Activated CD4-positive, alpha-beta memory T cell treated with anti-CD3 and anti-CD28 coated beads for 36 hours (primary cell): ENCODE measurements at places on chromosomes 5 and 9. TPM values are rescaled to one million over a fixed set of nuclear protein-coding genes. Genes with fewer than 3 reads are reported as not detected.

The EGR1 gene
- 64.2 TPM for total RNA-seq

DNA sequence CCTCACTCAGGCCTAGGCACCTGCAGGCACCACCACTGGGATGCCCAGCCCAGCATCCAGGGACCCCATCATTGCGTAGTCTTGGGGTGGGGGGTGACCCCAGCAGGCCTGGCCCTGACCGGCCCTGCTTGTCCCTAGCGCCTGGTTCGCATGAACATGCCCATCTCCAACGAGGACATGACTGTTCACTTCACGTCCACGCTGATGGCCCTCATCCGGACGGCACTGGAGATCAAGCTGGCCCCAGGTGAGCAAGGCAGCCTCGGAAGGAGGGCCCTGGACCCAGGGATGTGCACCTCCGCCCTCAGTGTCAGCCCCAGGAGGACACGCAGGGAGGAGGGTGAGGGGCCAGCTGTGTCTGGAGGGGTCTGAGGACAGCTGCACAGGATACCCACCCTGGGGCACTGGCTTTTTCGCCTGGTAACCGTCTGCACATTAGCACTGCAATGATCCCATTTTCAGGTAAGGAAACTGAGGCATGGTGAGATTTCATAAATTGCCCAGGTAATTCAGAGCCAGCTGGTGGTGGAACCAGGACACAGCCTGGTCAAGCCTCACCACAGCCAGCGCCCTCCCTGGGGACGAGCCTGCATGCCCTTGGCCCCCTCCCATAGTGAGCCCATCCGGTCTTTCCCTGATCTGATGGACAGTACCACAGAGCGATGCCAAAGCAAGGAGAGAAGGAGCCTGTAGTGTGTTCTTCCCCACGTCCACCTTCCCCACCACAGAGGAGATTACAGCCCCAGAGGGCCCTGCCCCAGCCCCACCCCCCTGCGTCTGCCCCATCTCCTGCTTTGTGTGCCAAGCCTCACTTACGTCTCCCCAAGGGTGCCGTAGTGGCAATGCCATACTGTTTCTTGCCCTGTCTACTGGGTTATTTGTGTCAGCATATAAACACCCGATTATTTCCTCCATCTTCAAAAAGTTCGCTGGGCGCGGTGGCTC, 228.3 kb downstream of the CACNA1B start:
- H3K27ac ChIP-seq = no peak overlapping the region
- no peak for DNase-seq
- no peaks in the 10 kb centered on the region for H3K36me3 ChIP-seq
- H3K4me1 ChIP-seq = no peaks in the 10 kb centered on the region

DNA sequence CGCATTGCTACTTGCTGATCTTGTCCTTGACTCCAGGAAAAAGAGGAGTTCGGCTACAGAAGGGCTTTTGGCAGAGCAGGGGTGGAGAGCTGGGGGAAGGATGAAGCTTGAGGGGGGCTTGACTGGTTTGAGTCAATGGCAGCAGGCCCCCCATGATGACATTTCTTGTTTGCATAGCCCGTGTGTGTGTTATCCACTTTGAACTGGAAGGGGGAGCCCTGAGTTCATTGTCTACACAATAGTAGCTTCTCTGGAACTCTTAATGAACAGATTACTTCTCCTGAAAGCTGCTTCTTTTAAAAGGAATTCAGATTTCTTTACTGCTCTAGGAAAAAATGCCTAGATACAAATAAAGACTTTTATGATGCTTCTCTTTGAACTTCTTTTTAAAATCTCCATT, 2.3 kb downstream of the IFNB1 start:
- DNase-seq = no peak
- H3K4me3 ChIP-seq = no peak overlapping the region
- no peaks in the 10 kb centered on the region for H3K36me3 ChIP-seq
- no peak overlapping the region for H3K27ac ChIP-seq
- peaks cover 2% of the 10 kb centered on the region for H3K27me3 ChIP-seq
- peaks cover 5% of the 10 kb centered on the region for H3K4me1 ChIP-seq

GRCh38 chr9:77838986-77839385, 190.9 kb upstream of the GNA14 start:
- H3K27ac ChIP-seq = no peak overlapping the region
- no peak overlapping the region for H3K4me3 ChIP-seq
- no peaks in the 10 kb centered on the region for H3K36me3 ChIP-seq
- peaks cover 24% of the 10 kb centered on the region for H3K4me1 ChIP-seq
- no peak for DNase-seq
- H3K27me3 ChIP-seq = no peaks in the 10 kb centered on the region

- DNase-seq = no peak
- H3K4me3 ChIP-seq = no peak overlapping the region
- peaks cover 45% of the 10 kb centered on the region for H3K36me3 ChIP-seq
- no peak overlapping the region for H3K27ac ChIP-seq
- peaks cover 3% of the 10 kb centered on the region for H3K4me1 ChIP-seq
These were observed 19.6 kb downstream of the TCOF1 start for GRCh38 chr5:150376799-150377771.

The SHISAL2B gene
- total RNA-seq = not detected

- DNase-seq = no peak
- no peaks in the 10 kb centered on the region for H3K27me3 ChIP-seq
- H3K4me3 ChIP-seq = no peak overlapping the region
- peaks cover 8% of the 10 kb centered on the region for H3K4me1 ChIP-seq
These were observed 49.0 kb downstream of the GSN start for GRCh38 chr9:121316852-121317373.

The BDP1 gene
- 23.7 TPM for total RNA-seq

The CENPP gene
- total RNA-seq = 21.8 TPM

The EMB gene
- total RNA-seq = 90.2 TPM

GRCh38 chr9:86601697-86602096, 247.5 kb upstream of the TUT7 start:
- no peak overlapping the region for H3K27ac ChIP-seq
- DNase-seq = no peak
- no peak overlapping the region for H3K4me3 ChIP-seq
- H3K36me3 ChIP-seq = no peaks in the 10 kb centered on the region

DNA sequence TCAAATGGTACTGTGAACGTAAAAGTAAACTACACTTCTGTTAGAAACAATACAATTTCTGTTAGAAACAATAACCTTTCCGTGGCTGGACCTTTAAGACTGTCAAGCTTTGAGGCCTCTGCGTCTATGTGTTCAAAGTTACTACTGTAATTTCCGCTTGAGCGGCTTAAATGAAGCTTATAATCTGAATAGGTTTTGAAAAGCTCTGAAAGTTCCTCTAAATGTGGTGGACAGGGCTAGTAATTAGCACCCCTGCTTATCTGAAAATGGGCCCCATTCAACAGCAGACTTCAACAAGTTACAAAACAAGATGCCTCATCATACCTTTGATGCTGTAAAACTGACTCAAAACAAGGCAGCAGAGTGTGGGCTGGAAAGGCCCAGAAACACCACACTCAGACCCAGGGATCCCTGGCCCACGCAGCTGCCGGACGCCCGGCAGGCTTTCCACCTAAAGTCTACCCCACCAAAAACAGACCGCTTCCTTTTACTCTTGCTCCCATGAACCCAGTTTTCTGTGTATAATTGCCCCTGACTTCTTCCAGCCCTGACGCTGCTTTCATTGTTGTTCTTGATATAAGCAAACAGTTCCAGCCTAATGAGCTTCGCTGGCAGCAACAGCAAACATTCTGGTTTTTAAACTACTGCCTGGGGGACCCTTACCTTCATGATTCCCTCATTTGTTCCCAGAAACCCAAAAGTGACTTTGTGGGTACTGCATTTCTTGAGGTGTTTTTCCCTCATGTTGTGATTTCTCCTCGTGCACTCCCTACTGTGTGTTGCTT, 66.7 kb downstream of the TLE1 start:
- H3K27me3 ChIP-seq = no peaks in the 10 kb centered on the region
- no peak overlapping the region for H3K27ac ChIP-seq
- DNase-seq = no peak
- H3K4me1 ChIP-seq = peaks cover 3% of the 10 kb centered on the region
- H3K36me3 ChIP-seq = no peaks in the 10 kb centered on the region
- H3K4me3 ChIP-seq = no peak overlapping the region

- no peak overlapping the region for H3K27ac ChIP-seq
- H3K4me3 ChIP-seq = no peak overlapping the region
- no peaks in the 10 kb centered on the region for H3K27me3 ChIP-seq
- no peaks in the 10 kb centered on the region for H3K4me1 ChIP-seq
These were observed 325.8 kb downstream of the TMEM38B start for GRCh38 chr9:106020186-106020585.

The KLF9 gene
- 24.5 TPM for total RNA-seq

- no peak overlapping the region for H3K4me3 ChIP-seq
- H3K4me1 ChIP-seq = no peaks in the 10 kb centered on the region
- peaks cover 22% of the 10 kb centered on the region for H3K36me3 ChIP-seq
These were observed 62.5 kb downstream of the IPO11 start for GRCh38 chr5:62475072-62475471.

DNA sequence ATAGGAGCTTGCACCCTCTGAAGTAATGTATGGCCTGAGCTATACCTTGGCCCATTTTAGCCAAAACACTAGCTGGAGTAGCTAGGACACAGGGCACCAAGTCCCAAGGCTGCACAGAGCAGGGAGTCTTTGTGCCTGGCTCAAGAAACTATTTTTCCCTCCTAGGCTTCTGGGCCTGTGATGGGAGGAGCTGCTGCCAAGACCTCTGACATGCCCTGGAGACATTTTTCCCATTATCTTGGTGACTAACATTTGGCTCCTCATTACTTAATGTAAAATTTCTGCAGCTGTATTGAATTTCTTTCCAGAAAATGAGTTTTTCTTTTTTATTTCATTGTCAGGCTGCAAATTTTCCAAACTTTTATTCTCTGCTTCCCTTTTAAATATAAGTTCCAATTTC, 1099.2 kb downstream of the CDH18 start:
- H3K36me3 ChIP-seq = no peaks in the 10 kb centered on the region
- H3K4me1 ChIP-seq = no peaks in the 10 kb centered on the region
- H3K4me3 ChIP-seq = no peak overlapping the region
- no peak for DNase-seq

GRCh38 chr5:139306628-139307379, 13.3 kb downstream of the MATR3 start:
- H3K4me3 ChIP-seq = peak overlapping the region; percentile 17
- no peaks in the 10 kb centered on the region for H3K27me3 ChIP-seq
- H3K36me3 ChIP-seq = peaks cover 15% of the 10 kb centered on the region
- H3K27ac ChIP-seq = peak overlapping the region; percentile 83
- no peak for DNase-seq

The LECT2 gene
- not detected for total RNA-seq

The LCN2 gene
- not detected for total RNA-seq

DNA sequence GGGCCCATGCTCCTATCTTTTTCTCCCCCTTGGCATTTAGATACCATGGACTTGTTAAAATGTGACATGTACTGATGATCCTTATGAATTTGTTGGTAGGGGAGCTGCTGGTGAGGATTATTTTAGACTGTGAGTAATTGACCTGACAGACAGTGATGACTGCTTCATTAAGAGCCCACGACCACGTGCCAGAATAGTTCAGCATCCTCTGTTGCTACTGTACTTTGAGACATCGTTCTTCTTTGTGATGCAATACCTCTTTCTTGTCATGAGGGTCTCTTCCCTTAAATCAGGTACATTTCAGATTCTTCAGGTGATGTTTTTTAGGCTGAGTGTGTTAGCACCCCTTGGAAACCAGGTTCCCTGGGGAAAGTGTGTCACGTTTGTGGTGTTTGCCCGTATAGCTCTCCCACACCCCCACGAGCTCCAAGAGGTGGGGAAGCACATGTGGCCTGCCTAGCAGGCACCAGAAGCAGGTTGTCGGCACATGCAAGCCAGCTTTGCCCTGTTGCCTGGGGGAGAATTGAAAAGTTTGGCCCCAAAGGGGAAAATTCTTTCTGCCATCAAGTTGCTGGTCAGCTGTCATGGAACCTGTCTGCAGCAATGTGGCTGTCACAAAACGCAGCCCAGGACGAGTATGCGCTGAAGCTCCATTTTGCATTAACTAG, 25.1 kb downstream of the QRFP start:
- H3K4me1 ChIP-seq = no peaks in the 10 kb centered on the region
- H3K36me3 ChIP-seq = peaks cover 9% of the 10 kb centered on the region
- H3K4me3 ChIP-seq = no peak overlapping the region
- no peak for DNase-seq

The SCGB3A2 gene
- not detected for total RNA-seq

- no peaks in the 10 kb centered on the region for H3K27me3 ChIP-seq
- no peak for DNase-seq
- no peak overlapping the region for H3K4me3 ChIP-seq
- peaks cover 2% of the 10 kb centered on the region for H3K4me1 ChIP-seq
These were observed 225.8 kb downstream of the FANCC start for GRCh38 chr9:95091601-95092261.

DNA sequence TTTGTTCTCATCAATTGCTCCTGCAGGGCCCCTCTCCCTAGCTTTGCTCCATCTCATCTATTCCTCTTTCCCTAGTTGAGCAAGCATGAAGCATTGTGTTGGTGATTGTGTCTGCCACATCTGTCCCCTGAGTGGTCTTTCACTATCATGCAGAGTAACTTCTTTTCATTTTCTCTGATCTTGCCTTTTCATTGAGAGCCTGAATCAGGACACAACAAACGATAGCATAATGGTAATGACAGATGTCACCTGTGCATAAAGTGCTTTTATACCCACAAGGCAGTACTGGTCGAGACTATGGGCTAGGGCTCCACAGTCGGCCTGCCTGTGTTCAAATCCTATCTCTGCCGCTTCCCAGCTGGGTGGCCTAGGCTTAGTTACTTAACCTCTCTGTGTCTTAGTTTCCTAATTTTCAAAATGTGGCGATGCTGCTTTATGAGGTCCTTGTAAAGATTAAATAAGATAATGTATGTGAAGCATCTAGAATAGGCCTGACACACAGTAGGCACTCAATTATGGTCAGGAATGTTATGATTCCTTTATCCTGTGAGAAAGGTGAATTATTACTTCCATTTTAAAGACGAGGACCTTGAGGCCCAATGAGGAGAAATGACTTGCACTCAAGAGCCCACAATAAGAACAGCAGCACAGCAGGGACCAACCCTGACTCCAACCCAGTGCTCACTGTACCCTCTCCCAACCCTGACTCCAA, 137.1 kb upstream of the ZNF618 start:
- no peak overlapping the region for H3K27ac ChIP-seq
- no peaks in the 10 kb centered on the region for H3K4me1 ChIP-seq
- DNase-seq = no peak
- H3K27me3 ChIP-seq = peaks cover 3% of the 10 kb centered on the region

The PCDHGB5 gene
- total RNA-seq = 0.15 TPM

The NPM1 gene
- total RNA-seq = 2,483 TPM

The CCDC180 gene
- 1.1 TPM for total RNA-seq

The PRRC2B gene
- total RNA-seq = 135 TPM

DNA sequence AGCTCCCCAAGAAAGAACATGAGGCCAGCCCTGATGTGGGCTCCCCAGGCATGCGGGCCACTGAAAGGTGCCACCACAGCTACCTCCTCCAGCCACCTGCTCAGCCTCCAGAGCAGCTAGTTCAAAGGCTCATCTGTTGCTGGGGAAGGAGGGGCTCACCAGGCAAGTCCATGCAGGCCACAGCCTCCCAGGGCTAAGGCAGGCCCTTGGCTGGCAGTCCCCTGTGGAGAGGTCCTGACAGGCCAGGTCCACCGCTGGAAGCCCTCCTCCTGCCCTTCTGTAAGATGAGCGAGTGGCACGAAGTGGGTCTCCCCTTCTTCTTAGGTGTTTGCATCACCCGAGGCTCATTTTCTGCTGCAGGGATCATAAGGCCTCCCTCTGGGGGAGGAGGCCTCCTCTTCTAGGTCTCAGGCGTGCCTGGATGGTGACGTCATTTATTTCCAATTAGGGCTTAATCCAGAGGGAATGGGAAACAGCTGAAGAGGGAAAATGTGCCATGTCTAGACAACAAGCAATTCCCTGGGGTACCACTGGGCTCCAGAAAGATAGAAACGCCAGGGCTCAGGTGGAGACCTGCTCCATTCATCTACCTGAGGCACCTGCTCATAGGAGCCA, 91.6 kb downstream of the CFAP90 start:
- H3K27ac ChIP-seq = no peak overlapping the region
- peaks cover 47% of the 10 kb centered on the region for H3K27me3 ChIP-seq
- H3K36me3 ChIP-seq = no peaks in the 10 kb centered on the region
- no peak overlapping the region for H3K4me3 ChIP-seq
- no peak for DNase-seq
- H3K4me1 ChIP-seq = peaks cover 2% of the 10 kb centered on the region
